ENCODE measurements at places on chromosomes 7 and 10. TPM values are rescaled to one million over a fixed set of nuclear protein-coding genes. Genes with fewer than 3 reads are reported as not detected.

DNA sequence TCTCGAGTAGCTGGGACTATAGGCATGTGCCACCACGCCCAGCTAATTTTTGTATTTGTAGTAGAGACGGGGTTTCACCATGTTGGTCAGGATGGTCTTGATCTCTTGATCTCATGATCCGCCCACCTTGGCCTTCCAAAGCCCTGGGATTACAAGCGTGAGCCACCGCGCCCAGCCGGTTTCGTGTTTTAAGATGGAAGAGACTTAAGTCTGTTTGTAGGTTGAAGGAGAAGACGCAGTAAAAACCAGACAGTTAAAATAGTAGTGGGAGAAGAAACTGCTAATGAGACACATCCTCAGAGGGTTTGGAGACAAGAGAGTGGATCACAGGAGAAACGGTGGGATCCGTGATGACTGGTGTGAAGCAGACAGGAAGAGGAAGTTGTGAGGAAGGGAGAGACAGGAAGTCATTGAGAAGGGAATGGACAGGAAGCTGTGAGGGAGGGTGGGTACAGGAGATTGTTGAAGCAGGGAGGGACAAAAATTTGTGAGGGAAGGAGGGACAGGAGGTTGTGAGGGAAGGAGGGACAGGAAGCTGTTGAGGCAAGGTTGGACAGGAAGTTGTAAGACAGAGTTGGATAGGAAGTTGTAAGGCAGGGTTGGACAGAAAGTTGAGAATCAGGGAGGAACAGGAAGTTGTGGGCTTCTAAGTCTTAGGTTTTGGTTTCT is 115.5 kb downstream of the WDFY4 start:
- peaks cover 14% of the 10 kb centered on the region for H3K4me1 ChIP-seq
- H3K36me3 ChIP-seq, result no peaks in the 10 kb centered on the region
- H3K27me3 ChIP-seq, result no peaks in the 10 kb centered on the region
- H3K4me3 ChIP-seq, result peak overlapping the region; percentile 24

TET1 gene
- total RNA-seq, result 2.4 TPM

DNA sequence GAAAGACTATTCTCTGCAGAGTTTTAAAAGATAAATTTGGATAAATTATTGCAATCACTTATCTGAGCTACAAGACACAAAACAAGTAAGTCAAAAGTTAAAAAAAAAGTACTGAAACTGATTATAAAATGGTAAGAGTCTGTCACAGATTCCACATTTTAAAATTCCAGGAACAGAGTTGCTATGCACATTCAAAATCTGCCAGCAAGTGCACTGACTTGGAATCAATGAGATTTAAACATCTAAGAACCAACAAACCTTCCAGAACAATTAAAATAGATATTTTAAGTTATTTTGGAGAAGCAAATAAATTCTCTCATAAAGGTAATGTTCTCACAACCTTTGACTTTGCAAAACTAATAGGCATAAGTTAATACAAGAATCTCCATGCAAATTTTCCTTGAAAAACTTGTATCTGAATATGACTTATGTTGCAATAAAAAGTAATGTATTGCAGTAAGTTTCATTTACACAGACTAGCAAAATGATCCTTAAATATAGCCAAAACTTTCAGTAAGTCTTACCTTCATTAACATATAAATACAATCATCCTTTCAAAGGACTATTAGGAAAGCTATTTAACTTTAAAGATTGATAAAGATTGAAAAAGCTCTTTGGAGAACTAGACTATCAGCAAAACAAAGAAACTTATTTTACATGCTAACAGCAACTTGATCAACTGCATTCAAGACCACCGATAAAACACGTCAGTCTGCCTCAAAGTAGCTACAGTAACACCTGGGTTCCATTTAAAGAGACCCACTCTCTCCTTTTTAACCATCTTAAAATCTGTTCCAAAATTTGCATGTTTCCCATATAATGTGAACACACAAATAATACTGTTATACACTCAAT is 4.4 kb downstream of the ETV1 start:
- peaks cover 17% of the 10 kb centered on the region for H3K4me1 ChIP-seq
- no peak for DNase-seq
- H3K4me3 ChIP-seq, result no peak overlapping the region
- H3K36me3 ChIP-seq, result no peaks in the 10 kb centered on the region
- no peak overlapping the region for H3K27ac ChIP-seq

- no peaks in the 10 kb centered on the region for H3K36me3 ChIP-seq
- H3K4me3 ChIP-seq, result peak overlapping the region; percentile 60
- DNase-seq, result no peak
- peaks cover 6% of the 10 kb centered on the region for H3K27me3 ChIP-seq
- H3K4me1 ChIP-seq, result peaks cover 26% of the 10 kb centered on the region
Measured at GRCh38 chr7:155804897-155805825, 7.1 kb downstream of the SHH start.

GRCh38 chr7:130365511-130366441 is 14.5 kb upstream of the CPA1 start:
- no peak overlapping the region for H3K4me3 ChIP-seq
- no peaks in the 10 kb centered on the region for H3K27me3 ChIP-seq
- DNase-seq, result no peak
- H3K4me1 ChIP-seq, result peaks cover 47% of the 10 kb centered on the region

- no peaks in the 10 kb centered on the region for H3K27me3 ChIP-seq
- peak overlapping the region; percentile 74 for H3K4me3 ChIP-seq
- no peaks in the 10 kb centered on the region for H3K36me3 ChIP-seq
- H3K4me1 ChIP-seq, result peaks cover 14% of the 10 kb centered on the region
- DNase-seq, result no peak
Measured at GRCh38 chr7:94393246-94394108, 1.2 kb upstream of the COL1A2 start.

- H3K27ac ChIP-seq, result no peak overlapping the region
- H3K36me3 ChIP-seq, result no peaks in the 10 kb centered on the region
- H3K4me3 ChIP-seq, result no peak overlapping the region
- H3K4me1 ChIP-seq, result no peaks in the 10 kb centered on the region
- DNase-seq, result no peak
- H3K27me3 ChIP-seq, result no peaks in the 10 kb centered on the region
Measured at GRCh38 chr10:100025576-100025975, 15.8 kb upstream of the DNMBP start.

GRCh38 chr7:107035446-107035845 is 9.1 kb upstream of the PRKAR2B start:
- DNase-seq, result no peak
- H3K4me3 ChIP-seq, result no peak overlapping the region
- H3K27ac ChIP-seq, result no peak overlapping the region
- H3K36me3 ChIP-seq, result no peaks in the 10 kb centered on the region

DNA sequence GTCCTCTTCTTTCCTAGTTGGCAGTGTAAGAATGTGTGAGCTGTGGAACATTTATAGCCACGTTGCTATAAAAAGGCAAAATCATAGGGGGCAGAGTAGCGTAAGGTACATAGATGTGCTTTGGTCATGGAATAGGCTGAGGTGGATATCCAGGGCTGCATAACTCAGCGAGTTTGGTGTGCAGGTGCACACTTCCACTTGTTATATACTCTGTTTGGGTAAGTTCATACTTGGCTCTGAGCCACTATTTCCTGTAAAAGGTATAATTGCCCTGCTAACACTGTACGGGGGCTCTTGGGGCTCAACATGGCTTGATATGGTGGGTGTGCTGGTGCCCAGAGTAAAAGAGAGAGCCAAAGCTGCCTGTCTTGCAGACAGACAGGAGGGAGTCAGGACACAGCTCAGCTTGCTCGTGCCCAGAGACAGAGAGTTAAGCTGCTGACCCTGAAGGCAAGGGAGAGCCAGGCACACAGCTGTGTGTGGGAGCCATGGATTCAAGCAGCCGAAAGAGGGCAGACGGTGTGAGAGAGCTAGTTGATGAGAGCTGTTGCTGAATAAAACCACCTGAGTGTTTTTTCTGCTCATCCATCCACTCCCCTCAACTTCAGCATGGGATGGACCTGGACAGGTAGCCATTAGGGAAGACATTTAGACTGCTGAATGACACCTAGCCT is 126.7 kb downstream of the DKK1 start:
- H3K36me3 ChIP-seq, result no peaks in the 10 kb centered on the region
- H3K27ac ChIP-seq, result no peak overlapping the region
- H3K4me3 ChIP-seq, result no peak overlapping the region
- DNase-seq, result no peak
- peaks cover 13% of the 10 kb centered on the region for H3K4me1 ChIP-seq

- no peaks in the 10 kb centered on the region for H3K27me3 ChIP-seq
- no peak overlapping the region for H3K27ac ChIP-seq
- H3K4me3 ChIP-seq, result no peak overlapping the region
- H3K36me3 ChIP-seq, result no peaks in the 10 kb centered on the region
- no peaks in the 10 kb centered on the region for H3K4me1 ChIP-seq
Measured at GRCh38 chr10:30378201-30378995, 29.3 kb upstream of the MTPAP start.

- no peak overlapping the region for H3K4me3 ChIP-seq
- no peaks in the 10 kb centered on the region for H3K36me3 ChIP-seq
- H3K27ac ChIP-seq, result no peak overlapping the region
- no peak for DNase-seq
- H3K27me3 ChIP-seq, result no peaks in the 10 kb centered on the region
Measured at GRCh38 chr7:33726582-33726981, 178.8 kb upstream of the BMPER start.

- DNase-seq, result no peak
- H3K4me1 ChIP-seq, result no peaks in the 10 kb centered on the region
- no peaks in the 10 kb centered on the region for H3K36me3 ChIP-seq
Measured at GRCh38 chr7:116836911-116837310, 25.5 kb upstream of the CAPZA2 start.

- DNase-seq, result no peak
- no peaks in the 10 kb centered on the region for H3K27me3 ChIP-seq
- no peak overlapping the region for H3K27ac ChIP-seq
- H3K4me1 ChIP-seq, result peaks cover 9% of the 10 kb centered on the region
- no peak overlapping the region for H3K4me3 ChIP-seq
Measured at GRCh38 chr10:45624724-45625123, 47.8 kb downstream of the ZFAND4 start.

DOCK4 gene
- total RNA-seq, result 22.3 TPM

DNA sequence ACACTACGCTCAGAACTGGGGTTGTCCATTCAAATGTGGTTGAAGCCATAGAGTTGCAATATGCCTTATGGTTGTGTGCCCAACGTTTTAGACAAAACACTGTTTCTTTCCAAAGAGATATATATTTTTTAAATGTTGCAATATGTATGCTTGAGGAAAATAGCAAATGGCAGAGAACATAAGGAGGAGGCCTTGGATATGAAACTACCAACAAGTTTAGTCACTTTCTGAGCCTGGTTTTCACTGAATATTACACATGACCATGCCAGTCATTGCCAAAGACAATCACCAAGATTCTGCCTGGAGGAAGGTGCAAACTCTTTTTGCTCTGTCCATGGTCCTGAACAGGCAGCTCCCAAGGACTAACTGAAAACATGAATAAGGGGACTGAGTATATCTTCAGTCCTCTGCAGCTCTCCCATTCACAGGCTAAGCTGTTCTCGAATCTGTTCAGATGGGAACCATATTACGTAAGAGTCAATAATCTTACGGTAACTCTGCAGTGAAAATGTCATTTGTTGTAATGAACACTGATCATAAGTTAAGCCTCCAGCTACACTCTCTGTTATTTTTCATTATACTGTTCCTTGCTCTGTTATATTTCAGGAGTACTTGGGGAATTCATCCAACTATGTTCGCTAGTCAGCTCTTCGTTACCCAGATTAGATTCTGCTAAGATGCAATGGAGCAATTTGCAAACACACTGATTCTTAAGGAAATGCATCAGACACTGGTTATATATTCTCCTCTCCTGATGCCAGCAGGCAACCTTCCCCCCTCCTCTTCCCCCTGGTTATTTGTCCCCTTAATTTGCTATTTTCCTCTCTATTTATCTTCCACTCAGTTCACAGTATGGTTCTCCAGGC is 90.7 kb upstream of the C1QL3 start:
- H3K27ac ChIP-seq, result no peak overlapping the region
- H3K4me1 ChIP-seq, result no peaks in the 10 kb centered on the region
- DNase-seq, result no peak
- no peaks in the 10 kb centered on the region for H3K36me3 ChIP-seq
- no peak overlapping the region for H3K4me3 ChIP-seq

CTAGE6 gene
- total RNA-seq, result 0.68 TPM

- H3K36me3 ChIP-seq, result no peaks in the 10 kb centered on the region
- no peaks in the 10 kb centered on the region for H3K27me3 ChIP-seq
- DNase-seq, result no peak
Measured at GRCh38 chr7:42792841-42793240, 119.0 kb downstream of the C7orf25 start.

DNA sequence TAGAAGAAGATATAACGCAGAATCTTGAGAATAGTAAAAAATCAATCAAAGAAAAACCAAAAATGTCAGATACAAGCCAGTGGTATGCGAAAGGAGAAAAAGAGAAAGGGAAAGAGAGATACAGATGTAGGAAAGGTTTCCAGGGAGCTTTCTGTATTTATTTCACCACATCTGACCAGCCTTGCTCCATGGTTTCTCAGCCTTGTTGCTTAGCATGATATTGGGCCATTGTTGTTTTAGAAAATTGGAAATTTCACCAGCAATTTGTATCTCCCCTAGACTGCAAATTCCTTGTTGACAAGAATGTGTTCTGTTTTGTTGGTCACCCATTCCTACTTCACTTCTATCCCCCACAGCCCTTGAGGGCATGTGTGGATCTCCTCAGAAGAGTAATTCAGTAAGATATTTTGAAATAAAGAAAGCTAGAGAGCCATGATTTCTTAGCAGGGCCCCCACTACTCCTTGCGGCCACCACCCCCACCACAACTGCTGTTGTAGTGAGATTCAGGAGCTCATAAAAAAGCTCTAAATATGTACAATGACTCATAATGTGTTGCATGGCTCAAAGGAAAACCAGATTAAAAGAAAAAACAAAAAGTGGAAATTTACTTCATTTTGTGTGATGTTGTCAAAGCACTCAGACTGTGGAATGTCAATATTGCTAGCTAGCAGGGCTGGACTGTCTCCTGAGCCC is 138.7 kb downstream of the CHRM2 start:
- no peaks in the 10 kb centered on the region for H3K4me1 ChIP-seq
- no peak overlapping the region for H3K27ac ChIP-seq
- no peaks in the 10 kb centered on the region for H3K27me3 ChIP-seq
- DNase-seq, result no peak
- H3K4me3 ChIP-seq, result no peak overlapping the region
- H3K36me3 ChIP-seq, result no peaks in the 10 kb centered on the region

DNA sequence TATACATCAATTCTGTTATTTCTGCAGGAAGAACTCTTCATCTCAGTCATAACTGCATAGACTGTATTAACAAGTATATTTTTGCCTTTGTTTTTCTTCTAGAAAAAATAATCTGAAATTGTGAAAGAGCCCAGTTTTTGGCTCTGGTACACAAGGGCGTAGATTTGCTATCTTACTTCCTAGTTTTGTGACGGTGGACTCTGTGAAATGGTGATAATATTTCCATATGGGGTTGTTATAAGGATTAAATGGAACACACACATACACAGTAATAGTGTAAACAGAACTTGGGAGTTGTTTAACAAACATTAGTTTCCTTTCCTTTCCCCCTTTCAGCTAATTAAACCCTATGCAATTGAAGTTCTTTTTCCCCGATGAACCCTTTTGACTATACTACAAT is 108.7 kb downstream of the MKLN1 start:
- no peak for DNase-seq
- H3K27me3 ChIP-seq, result no peaks in the 10 kb centered on the region
- peaks cover 4% of the 10 kb centered on the region for H3K36me3 ChIP-seq
- no peak overlapping the region for H3K4me3 ChIP-seq
- no peak overlapping the region for H3K27ac ChIP-seq

Data from thoracic aorta (tissue), 2 donors.